ENCODE measurements at places on chromosomes 12 and 14.
A peak's percentile ranks its signal among the peaks of the same experiment; 100 is the strongest.

DNA sequence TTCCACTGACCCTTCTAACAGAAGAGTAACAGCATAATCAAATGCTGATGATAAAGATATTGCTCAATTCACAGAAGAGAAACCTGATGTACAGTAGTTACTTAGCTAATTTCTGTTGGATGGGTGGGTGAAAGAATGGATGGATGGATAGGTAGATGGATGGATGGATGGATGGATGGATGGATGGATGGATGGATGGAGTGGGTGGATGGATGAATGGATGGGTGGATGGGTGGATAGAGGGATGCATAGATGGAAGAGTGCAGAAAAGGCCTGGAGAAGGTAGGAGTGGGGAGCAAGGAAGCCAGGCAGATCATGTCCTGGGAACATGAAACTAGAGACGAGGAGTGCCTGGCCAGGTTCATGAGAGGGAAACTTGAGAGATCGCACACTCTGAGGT, 520.9 kb downstream of the BCL11B start:
- DNase-seq: no peak

DNA sequence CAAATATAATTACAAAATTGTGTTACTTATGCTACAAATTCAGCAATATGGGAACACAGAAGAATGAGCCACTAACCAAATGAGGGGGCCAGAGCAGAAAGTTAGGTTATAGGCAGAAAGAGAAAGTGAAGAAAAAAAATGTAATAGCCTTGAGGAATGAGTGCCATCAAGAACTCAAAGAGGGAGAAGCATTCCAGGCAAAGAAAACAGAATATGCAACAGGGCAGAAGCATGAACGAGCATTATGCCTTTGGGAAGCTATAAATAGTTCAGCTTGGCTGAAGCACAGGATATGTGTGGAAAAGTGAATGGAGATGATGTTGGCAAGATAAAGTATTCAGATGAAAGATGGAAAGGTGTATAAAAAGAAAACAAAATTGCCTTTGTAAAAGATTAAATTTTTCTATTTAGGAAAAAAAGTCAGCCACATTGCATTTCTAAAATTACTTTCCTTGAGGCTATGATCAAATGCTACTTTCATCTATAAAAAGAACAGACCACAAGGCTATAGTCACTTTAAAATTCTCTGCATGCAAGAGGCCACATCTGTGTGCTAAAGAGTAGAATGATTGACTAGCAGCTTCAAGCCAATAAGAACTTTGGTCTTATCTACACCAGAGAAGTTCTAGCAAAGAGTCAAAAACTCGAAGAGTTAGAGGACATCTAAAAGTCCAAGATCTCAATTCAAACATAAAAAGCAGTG, 193.6 kb upstream of the GARIN6 start:
- no peak for DNase-seq

DNA sequence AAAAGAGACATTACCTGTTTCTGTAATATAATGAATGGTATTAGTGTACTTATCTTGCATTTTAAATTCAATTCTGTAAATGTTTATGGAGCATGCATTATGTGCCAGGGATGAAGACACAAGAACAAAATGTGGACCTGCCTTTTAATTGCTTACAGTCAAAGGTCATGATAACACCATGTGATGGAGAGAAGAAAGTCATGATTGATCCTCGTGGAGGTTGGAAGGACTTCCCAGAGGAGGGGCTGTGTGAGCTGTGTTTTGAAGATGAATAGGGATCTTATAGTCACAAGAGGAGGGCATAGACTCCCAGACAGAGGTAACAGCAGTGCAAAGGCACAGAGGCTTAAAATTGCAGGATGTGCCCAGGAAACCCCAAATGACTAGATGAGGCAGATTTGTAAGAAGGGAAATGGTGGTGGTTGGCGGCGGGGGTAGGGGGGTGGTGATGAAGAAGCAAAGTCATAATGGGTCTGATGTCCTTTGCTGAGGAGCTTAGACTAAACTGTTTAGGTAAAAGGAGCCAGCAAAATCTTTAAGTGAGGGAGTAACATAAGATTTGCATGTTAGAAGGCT, 151.5 kb downstream of the PRKCH start:
- no peak for DNase-seq

DNA sequence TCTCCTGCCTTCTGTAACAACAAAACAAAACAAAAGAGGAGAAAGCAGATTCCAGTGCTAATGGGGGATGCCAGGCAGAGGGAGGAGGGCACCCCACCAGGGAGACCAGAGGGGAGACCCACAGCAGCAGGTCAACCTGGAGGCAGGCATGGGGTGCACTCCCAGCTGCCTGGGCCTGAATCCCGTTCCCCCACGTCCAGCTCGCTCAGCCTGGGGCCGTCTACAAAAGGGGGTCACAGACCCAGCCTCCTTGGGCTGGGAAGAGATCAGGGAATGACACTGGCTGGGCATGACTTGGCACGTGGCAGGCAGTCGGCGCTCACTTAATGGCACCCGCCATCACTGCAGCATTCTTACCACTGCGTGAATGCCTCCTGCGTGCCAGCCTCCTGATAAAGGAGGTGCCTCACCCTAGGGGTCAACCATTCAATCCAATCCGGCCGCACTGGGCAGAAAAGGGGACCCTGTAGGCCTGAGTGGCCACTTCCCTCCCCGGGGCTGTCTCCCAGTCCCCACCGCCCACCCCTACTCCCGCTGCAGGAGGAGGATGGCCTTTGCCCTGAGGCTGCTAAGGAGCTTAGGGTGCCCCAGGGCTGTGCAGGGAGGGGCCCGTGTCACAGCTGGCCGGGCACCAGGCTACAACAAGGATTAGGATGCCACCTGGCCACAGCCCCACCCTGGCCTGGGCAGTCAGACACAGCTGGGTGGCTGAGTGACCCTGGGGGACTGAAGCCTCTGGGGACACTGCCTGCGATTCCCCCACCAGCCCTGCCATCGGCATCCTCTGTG, 87.5 kb downstream of the NCOR2 start:
- DNase-seq: no peak

DNA sequence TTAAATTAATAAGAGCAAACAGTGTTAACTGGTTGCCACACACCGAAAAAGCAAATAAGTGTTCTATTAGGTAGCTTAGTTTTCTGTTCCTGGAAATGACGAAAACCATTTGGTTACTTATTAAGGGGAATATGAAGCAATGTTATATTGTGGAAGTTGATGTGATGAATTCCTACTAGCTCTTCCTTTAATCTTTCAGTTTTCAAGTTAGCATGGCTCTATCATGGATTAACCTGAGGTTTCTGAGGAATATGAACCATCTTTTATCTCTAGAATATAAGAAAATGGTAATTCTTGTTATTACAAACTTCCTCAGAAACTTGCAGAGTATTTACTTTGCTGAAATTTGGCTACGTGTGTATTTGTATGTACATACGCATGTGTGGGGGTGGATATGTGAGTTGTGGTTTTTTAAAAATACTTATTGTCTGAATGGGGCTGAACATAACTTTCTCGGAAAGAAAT, 245.7 kb downstream of the KCNC2 start:
- no peak for DNase-seq

- DNase-seq: no peak
Measured at GRCh38 chr12:51371295-51371953, 19.8 kb downstream of the GALNT6 start.

- DNase-seq: no peak
Measured at GRCh38 chr14:39276005-39276404, 42.3 kb downstream of the MIA2 start.

- DNase-seq: no peak
Measured at GRCh38 chr14:65622703-65623102, 210.2 kb downstream of the FUT8 start.

DNA sequence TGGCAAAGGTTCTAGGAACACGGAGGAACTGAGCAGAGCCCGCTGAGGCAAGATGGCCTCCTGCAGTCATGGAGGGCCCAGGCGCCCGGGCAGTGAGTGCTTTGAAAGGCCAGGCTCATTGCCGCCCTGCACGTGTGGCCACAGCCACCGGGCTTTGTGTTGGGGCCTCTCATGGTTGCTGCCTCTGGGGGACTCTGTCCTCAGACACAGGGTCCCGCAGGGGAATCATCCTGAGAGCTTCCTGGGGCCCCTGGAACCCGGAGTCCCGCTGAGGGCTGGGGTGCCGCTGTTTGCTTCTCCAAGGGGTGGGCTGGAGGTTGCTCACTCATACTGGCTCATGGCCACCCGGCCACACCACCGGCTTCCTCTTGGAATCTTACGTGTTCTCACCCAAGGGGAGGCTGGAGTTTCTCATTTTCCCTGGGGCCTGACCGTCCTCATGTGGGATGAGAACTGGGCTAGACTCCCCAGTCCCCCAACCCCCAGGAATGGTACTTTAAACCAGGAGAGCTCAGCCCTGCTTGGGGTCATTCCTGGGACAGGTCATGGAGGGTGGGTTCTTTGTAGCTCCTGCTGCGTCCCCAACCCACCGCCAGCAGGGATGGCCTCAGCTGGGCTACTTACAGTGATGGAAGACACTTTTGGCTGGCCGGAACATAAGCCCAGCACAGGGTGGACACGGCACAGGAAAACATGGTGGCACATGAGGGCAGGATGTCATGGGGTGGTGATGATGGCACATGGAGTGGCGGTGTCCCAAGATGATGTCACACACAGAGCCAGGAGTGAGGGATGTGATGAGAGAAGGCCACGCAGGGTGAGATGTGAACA, 21.1 kb upstream of the LRTM2 start:
- DNase-seq: no peak

- peak; percentile 49 for DNase-seq
Measured at GRCh38 chr12:113184900-113185179, 438 bp downstream of the DDX54 start.

DNA sequence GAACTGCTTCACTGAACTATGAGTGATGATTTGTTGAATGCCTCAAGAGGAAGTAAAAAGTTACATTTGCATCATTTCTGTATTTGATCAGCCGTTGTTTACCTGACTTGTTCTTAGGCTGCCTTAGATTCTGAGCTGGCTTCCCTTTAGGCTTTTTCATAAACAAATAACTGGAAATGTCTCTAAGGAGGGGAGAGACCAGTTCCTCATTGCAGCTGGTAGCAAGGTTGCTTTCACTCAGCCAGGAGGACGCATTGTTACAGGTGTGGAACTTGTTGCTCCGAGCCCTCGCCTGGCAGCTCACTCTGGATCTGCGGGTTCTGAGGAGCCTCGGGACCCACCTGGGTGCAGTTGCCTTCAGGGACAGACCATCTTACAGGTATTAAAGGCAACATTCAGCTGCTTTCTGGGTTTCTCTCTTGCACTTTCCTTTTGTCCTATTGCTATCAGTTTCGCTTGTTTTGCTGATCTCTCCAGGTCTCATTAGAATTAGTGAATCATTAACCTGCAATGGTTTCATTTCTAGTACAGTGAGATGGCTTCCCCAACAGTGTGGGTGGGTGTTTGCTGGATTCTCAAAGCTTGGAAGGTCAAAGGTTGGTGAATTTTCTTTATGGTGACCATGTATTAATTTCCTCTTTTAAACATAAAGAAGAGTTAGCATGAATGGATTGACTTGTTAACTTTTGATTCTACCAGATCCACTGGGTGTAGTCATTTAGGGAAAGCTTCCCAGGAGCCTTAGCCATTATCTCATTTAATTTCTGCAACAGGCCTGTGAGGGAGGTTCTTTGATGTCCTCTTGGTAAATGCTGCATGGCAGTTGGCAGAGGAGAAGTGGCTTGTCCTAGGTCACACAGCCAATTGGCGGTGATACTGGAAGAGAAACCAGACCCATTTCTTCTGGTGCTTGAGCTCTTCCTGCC, at the start of gene PLEKHG7:
Gene PLEKHG7, plus strand, starts transcription at position 236 of the 926 bp plus-strand sequence. CDS start 3,643 bp downstream, outside the sequence.
- DNase-seq: no peak

DNA sequence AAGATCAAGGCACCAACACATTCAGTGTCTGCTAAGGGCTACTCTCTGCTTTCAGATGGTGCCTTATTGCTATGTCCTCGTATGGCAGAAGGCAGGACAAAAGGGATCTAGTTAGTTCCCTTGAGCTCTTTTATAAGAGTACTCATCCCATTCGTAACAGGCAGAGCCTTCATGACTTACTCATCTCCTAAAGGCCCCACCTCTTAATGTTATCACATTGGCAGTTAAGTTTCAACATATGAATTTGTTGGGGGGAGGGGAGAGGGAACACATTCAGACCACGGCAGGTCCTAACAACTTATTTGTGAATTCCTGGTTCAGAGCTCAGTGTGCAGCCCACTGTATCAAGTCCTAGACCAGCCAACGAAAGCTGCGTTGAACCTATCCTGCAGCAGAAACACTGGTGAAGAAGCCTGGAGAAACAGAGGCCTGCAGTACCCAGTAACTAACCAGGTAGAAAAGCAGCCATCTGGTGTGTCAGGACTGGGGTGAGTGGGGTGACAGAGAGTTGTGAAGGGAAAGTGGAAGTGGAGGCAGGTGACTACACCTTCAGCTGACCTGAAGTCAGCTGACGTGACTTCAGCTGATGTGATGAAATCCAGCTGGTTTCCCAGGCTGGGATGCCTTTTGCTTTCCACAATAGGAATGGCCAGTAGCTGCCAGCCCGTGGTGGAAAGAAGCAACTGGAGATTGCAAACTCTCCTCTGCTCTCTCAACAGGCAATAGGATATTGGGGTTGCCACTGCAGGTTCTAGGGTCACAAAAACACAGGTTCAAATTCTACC, 101.6 kb upstream of the PLXNC1 start:
- DNase-seq: no peak

DNA sequence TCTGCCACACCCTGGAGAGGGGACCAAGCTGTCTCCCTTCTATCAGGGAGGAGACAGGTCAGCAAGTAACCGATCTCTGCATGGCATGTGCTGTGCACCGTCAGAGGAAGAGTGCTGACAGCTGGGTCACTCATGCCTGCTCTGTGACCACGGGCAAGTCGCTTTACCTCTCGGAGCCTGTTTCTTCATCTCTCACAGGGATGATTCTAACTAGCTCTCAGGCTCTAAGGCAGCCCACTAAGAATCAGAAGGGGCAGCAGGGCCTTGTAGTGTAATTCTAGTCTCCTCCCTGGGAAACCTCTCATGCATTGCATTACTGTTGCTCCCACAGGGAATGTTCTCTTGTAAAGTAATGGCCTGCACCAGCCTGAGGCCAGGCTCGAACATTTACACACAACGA, 11.9 kb downstream of the CD9 start:
- DNase-seq: no peak

- no peak for DNase-seq
Measured at GRCh38 chr12:58433959-58434358, 486.3 kb downstream of the LRIG3 start.

GRCh38 chr14:49615776-49616175, 4.7 kb downstream of the RPL36AL start:
- DNase-seq: no peak

GRCh38 chr14:94823556-94824341, 53.8 kb upstream of the GSC start:
- no peak for DNase-seq

DNA sequence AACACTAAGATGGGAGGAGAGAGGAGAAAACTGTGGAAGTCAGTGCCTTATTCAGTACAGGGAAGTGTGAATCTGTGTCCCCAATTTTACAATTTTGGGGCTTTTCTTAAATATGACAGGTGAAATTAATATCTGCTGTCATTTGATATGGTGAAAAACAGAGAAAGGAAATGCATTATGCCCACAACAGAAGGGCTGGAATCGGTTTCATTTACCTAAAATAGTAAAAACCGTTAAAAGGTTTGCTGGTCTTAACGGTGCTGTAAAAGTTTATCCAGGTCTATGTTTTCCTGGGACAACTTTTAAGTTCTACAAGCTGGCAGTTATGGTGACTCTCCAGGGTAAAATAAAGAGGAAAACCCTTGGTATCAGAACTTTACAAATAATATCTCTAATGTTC, 310.8 kb downstream of the FUT8 start:
- DNase-seq: no peak

Measured in esophagus squamous epithelium (tissue), 5 donors.